Fibroblast of lung (primary cell): ENCODE measurements at places on chromosomes 4 and X. TPM values are rescaled to one million over a fixed set of nuclear protein-coding genes. Genes with fewer than 3 reads are reported as not detected.

- DNase-seq: peak; percentile 34
Observed at GRCh38 chr4:111854494-111855087, 290.7 kb upstream of the FAM241A start.

DNA sequence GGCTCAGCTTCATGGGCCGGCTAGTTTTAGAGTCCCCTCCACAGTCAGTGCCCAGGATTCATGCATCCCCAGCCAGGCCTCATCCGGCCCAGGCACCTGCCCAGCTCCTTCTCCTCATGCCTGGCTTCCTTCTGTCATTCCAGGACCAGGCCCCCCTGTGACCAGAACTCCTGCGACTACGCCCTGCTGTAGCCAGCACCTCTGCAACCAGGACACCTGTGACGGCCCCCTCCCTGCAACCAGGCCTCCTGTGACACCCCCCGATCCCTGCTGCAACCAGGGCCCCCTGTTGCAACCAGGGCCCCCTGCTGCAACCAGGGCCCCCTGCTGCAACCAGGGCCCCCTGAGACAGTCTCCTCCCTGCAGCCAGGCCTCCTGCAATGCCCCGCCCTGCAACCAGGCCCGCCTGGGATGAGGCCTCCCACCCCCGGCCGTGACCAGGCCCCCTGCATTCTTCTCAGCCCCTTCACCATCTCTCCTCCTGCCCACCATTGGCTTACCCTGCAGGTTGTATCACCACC lies 46.8 kb downstream of the HTRA3 start:
- DNase-seq: no peak

GRCh38 chr4:174324236-174324635 lies 40.5 kb downstream of the CEP44 start:
- peak; percentile 33 for DNase-seq

- DNase-seq: no peak
Observed at GRCh38 chrX:8914681-8915080, 113.5 kb upstream of the FAM9A start.

DNA sequence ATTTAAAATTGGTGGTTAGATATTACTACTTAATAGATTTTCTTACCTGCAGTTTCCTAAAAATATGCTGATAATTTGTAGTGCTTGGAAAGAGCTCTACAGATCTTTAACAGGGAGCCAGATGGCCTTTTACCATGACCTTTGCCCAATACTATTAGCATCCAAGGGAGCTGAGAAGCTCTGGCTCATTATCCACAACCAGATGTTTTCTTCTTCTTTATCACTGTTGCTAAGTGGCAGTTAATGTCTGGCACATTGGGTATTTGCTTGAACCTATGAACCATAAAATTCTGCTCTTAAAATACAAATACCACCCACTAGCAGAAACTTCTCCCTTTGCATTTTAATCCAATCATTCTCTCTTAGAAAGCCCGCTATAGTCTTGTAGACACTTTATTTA lies 1480.3 kb downstream of the C4orf33 start:
- no peak for DNase-seq

GRCh38 chrX:34562006-34562405 lies 95.1 kb downstream of the TMEM47 start:
- no peak for DNase-seq

GRCh38 chrX:100408713-100409609 lies 1.1 kb downstream of the PCDH19 start:
- DNase-seq: no peak

DNA sequence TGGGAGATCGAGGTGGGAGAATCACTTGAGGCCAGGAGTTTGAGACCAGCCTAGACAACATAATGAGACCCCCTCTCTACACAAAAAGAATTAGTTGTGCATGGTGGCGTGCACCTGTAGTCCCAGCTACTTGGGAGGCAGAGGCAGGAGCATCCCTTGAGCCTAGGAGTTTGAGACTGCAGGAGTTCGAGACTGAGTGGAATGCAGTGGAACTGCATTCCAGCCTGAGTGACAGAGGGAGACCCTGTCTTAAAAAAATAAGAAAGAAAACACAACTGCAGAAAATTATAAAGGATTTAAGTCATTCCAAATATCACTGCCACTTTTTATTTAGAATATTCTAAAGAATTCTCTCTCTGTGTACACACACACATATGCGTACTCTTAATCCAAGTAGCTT lies 18.4 kb downstream of the HPRT1 start:
- no peak for DNase-seq

DNA sequence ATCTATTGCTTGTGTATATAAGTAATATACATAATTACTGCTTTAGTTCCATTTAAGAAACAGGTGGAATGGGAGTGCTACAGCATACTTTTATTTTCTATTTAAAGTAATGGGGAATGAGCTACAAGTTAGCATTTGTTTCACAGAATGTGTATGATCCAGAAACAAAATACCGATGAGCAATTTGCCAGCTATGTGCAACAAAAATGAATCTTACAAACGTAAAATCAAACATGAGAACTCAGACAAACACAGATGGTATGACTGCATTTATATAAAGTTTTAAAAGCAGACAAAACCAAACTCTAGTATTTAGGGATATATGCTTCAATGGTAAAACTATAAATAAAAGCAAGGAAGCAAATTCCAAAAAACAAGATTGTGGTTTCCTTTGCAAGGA lies 141.7 kb downstream of the PAPSS1 start:
- no peak for DNase-seq

- no peak for DNase-seq
Observed at GRCh38 chr4:126742048-126742447, 890.7 kb upstream of the INTU start.

GRCh38 chr4:96352051-96352517 lies 512.2 kb downstream of the PDHA2 start:
- DNase-seq: peak; percentile 23

- DNase-seq: peak; percentile 14
Observed at GRCh38 chr4:145734031-145734430, 54.1 kb downstream of the C4orf51 start.

ADH1B gene
- total RNA-seq: 364 and 844 TPM in 2 replicates

HMGN5 gene
- 1.5 and 1.7 TPM in 2 replicates for total RNA-seq

STARD8 gene
- 1.5 TPM in 2 replicates for total RNA-seq

PDLIM3 gene
- 20.8 and 50.3 TPM in 2 replicates for total RNA-seq

ARSH gene
- total RNA-seq: not detected in 2 replicates
